ENCODE measurements at places on chromosomes 13 and 19.
A peak's percentile ranks its signal among the peaks of the same experiment; 100 is the strongest.

DNA sequence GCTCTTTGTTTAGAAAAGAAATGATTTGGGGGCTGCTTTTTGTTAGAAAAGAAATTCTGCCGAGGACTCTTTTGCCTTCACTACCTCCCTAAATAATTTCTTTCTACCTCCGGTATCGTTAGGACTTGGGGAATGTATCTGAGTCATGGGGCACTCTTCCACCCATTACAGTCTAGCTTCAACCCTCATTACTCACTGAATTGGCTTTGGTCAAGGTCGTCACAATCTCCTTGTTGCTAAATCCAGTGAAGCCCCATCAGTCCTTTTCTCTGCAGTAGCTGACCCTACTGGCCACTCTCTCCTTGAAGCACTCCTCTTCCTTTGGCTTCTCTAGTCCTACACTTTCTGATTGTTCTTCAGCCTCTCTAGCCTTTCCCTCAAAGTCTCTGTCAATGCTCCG is 34.0 kb downstream of the WDR87 start:
- no peak for DNase-seq

- peak; percentile 92 for DNase-seq
Measured at GRCh38 chr19:12828494-12828893, 5.9 kb downstream of the RTBDN start.

DNA sequence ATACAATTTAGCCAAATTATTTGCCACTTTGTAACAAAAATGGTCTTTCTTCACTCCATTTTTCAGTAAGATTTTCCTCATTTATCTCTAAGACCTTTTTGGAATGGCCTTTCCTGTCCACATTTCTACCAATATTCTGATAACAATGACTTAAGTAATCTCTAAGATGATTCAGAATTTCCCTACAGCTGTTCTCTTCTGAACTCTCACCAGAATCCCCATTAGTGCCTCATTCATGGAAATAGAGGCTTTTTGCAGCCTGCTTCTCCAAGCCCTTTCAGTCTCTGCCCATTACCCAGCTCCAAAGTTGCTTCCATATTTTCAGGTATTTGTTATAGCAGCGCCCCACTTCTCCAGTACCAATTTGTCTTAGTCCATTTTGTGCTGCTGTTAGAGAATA is 867.0 kb downstream of the GPC5 start:
- peak; percentile 62 for DNase-seq

GRCh38 chr19:18292810-18293641 is 11.6 kb upstream of the JUND start:
- peak; percentile 97 for DNase-seq

- DNase-seq: no peak
Measured at GRCh38 chr19:5048727-5049553, 80.0 kb downstream of the KDM4B start.

DNA sequence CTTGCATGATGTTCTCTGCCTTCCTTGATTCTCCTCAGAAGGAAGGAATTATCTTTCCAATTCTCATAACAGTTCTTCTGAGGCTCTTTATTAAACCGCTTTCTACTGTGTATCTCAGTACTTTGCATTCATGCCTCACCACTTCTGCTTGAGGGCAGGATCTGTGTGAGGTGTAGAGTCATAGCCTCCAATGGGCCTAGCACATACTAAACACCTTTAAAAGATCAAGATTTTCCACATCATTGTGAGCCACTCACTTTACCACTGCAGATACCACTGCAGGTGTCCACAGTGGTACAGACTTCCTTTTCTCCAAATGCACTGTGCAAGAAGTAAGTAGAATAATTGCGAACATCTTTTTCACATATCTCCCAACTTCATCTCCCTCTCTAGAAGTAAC is 76.7 kb downstream of the NDFIP2 start:
- DNase-seq: no peak
